ENCODE measurements at places on chromosomes 1 and 21.

DNA sequence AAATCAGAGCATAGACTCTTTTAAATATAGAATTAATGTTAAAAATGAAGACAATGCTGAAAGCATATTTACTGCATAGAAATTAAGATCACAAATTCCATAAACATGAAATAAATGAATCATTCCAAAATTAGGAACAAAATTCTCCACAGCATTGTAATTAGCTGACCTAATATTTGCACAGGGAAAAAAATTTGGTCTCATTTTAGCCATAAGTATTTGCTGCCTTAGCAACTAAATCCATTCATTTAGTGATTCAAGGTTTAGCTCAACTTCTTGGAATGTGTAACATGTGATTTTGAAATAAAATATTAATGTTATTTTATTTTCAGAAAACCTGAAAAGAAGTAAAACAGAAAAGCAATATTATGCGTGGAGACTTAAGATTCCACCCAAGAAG lies 25.5 kb downstream of the ADAMTS5 start:
- no peak for DNase-seq

- DNase-seq: no peak
These were observed 233.3 kb upstream of the COA6 start for GRCh38 chr1:234139966-234140365.

- no peak for DNase-seq
These were observed 789.3 kb downstream of the USP25 start for GRCh38 chr21:16519036-16519435.

- peak; percentile 84 for DNase-seq
These were observed 28.5 kb upstream of the EPS8L3 start for GRCh38 chr1:109792056-109792831.

- DNase-seq: no peak
These were observed 2.1 kb downstream of the BACH1 start for GRCh38 chr21:29300807-29301138.

- DNase-seq: no peak
These were observed 19.9 kb upstream of the RGS4 start for GRCh38 chr1:163049296-163049695.

DNA sequence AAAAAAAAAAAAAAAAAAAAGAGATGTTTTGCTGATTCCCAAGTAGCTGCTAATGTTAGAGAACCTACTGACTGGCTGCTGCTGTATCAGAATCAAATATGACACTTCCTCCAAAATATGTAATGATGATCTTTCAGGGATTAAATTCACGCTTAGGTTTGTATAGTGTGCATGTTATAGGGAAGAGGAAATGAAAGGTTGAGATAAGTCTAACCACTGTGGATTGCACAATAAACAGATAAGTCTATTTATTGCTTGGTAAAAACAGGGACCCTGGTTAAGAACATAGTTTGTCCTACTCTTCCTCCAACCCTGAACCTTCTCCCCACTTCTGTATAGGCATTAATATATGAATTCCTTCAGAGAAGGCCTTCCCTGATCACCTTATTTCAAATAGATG lies 13.2 kb downstream of the RC3H1 start:
- no peak for DNase-seq

DNA sequence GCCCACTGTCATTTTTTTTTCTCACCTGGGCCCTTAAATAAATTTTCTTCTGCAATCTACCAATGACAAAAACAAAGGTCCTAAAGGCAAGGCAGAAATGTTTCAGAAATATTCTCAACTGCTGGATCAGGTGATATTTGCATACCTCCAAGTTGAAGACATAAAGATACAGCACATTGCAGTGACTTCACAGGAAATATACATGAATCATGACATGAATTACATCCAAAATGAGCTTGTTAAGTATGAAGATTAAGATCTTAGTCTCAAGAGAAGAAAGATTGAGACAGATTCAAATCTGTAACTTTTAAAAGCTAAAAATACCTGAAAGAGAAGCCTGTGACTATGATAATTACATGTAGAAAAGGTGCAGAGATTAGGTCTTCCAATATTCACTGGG lies 207.8 kb downstream of the SIPA1L2 start:
- no peak for DNase-seq

DNA sequence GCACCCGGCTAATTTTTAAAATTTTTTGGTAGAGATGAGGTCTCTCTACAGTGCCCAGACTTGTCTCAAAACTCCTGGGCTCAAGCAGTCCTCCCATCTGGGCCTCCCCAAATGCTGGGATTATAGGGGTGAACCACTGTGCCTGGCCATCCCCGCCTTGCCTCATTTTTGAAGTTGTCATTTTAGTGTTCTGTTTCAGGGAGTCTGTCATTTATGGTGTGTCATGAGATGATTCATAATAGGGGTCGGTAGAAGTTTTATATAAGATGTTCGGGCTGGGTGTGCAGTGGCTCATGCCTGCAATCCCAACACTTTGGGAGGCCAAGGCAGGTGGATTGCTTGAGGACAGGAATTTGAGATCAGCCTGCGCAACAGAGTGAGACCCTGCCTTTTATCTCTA lies 8.5 kb downstream of the PRCC start:
- no peak for DNase-seq
